ENCODE measurements at places on chromosomes 11 and 22. TPM values are rescaled to one million over a fixed set of nuclear protein-coding genes. Genes with fewer than 3 reads are reported as not detected.

Gene OR5T1
- not detected for total RNA-seq

Gene ACR
- total RNA-seq, result not detected

- DNase-seq, result no peak
These were observed 17.0 kb downstream of the TRIM29 start for GRCh38 chr11:120120805-120121335.

Gene LSP1
- 27.1 TPM for total RNA-seq

Gene SCGB2A2
- total RNA-seq, result not detected
